ENCODE measurements at places on chromosomes 12 and 14. TPM values are rescaled to one million over a fixed set of nuclear protein-coding genes. Genes with fewer than 3 reads are reported as not detected.

AEBP2 gene
- 79.6 TPM for total RNA-seq

DNA sequence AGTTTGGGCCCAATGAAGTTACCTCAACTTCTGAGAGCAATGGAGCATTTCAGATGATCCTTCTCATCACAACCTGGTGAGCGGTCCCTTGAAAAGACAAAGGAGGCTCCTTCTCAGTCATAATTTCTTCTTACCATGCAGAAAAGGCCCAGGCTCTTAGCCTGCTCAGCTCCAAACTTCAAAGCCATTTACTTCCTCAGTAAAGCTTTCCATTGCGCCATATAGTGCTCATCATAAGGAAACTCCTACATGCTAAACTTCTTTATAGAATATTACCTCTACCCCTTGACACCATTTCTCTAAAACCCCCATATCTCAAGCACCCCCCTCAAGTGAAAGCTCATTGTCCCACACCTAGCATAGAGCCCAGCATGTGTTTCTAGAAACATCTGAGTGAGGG lies 127.1 kb downstream of the GTF2A1 start:
- H3K27me3 ChIP-seq, result no peaks in the 10 kb centered on the region
- no peak overlapping the region for H3K4me3 ChIP-seq
- H3K4me1 ChIP-seq, result no peaks in the 10 kb centered on the region
- no peaks in the 10 kb centered on the region for H3K36me3 ChIP-seq
- DNase-seq, result no peak
- H3K27ac ChIP-seq, result no peak overlapping the region

DNA sequence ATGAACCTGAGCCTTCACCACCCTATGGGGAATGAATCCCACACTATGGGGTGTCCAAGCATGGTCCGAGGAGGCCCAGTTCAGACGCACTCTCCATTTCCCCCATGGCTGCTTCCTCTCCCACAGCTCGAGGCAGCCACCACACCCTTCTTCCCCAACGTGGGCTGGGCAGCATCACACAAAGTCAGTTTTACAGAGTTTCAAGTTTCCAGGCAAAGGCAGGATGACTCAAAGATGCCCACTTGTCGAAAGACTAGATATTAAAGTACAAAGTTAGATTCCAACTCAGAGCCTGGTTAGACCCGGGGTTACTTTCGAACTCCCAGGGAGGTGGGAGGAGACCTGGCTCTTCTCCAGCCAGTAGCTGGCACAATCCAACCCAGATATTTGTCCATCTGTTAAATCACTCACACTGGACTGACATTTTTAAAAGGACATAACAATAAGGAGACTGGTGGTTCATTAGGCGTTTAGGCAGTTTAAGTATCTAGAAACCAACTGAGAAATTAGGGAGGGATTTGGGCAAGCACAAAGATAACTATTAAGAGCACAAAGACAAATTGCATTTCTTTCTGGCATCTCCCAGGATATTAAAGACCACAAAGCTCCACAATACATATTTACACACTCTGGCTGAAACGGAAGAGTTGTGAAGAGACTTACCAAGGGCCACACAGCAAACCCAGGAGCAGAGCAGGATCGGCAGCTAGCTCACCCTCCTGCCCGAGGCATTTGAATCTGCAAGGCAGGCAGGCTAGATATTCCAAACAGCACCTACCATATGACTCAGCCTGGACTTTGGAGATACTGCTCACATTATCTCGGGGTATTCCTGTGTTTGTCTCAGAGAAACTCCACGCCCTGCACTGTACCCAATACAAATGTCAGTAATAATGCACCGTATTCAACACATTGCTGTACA lies 34.8 kb downstream of the TMCC3 start:
- no peak overlapping the region for H3K4me3 ChIP-seq
- no peak overlapping the region for H3K27ac ChIP-seq
- H3K27me3 ChIP-seq, result no peaks in the 10 kb centered on the region
- H3K4me1 ChIP-seq, result peaks cover 20% of the 10 kb centered on the region
- H3K36me3 ChIP-seq, result no peaks in the 10 kb centered on the region

- peak overlapping the region; percentile 50 for H3K4me3 ChIP-seq
- no peaks in the 10 kb centered on the region for H3K27me3 ChIP-seq
- no peak for DNase-seq
- H3K27ac ChIP-seq, result peak overlapping the region; percentile 65
Observed at GRCh38 chr12:26298785-26299621, 103.6 kb downstream of the SSPN start.

- H3K4me1 ChIP-seq, result no peaks in the 10 kb centered on the region
- H3K4me3 ChIP-seq, result no peak within 1 kb of the TSS
- H3K27me3 ChIP-seq, result no peaks in the 10 kb centered on the region
- no peaks in the 10 kb centered on the region for H3K36me3 ChIP-seq
- no peak within 1 kb of the TSS for H3K27ac ChIP-seq
- no peak for DNase-seq
Observed at GRCh38 chr14:93430315-93431035, at the start of gene UNC79. TSS of gene UNC79 (plus strand) at chr14:93430939. CDS start at chr14:93431030, 91 bp downstream.

Measured in thoracic aorta (tissue), 2 donors.